ENCODE measurements at places on chromosomes 2 and 18.

DNA sequence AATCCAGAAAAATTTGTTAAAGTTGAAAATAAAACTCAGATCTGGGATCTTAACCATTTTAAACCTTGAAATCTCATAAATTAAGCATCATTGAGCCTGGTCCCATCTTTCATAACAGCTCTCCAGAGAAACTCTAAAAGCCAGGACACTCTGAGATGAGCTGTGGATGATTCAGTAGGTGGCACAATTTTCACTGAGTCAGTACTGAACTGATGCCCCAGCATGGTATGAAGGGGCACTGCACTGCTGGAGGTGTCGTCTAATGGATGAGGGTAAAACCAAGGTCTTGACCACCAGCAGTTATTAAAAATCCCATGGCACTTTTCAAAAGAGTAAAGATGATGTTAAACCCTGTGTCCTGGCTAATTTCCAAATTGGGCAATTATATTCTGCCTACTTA lies 170.6 kb downstream of the FIGN start:
- no peak for DNase-seq

DNA sequence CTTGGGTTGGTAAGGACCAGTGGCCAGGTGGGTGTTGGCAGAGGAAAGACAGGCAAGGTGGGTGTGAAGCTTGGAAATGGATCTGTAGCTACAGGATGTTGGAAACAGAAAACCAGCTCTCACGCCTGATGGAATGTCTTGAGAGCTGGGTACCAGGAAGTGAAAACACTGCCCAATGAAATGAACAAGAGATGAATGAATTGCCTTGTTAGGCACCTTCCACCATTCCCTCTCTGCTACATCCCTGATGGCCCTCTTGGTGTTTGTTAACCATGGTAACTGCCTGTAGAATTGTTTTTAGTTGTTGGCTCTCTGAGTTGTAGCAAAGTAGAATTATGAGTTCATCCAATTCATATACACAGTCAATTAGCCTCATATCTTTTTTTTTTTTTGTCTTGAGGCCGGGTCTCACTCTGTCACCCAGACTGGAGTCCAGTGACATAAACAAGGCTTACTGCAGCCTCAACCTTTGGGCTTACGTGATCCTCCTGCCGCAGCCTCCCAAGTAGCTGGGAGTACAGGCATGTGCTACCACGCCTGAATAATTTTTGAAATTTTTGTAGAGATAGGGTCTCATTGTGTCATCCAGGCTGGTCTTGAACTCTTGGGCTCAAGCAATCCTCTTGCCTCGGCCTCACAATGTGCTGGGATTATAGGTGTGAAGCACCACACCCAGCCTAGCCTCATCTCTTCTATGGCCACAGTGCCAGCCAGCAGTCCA lies 9.5 kb downstream of the KCMF1 start:
- DNase-seq, result no peak

- DNase-seq, result peak; percentile 38
Observed at GRCh38 chr18:60331890-60332289, 40.7 kb downstream of the MC4R start.

DNA sequence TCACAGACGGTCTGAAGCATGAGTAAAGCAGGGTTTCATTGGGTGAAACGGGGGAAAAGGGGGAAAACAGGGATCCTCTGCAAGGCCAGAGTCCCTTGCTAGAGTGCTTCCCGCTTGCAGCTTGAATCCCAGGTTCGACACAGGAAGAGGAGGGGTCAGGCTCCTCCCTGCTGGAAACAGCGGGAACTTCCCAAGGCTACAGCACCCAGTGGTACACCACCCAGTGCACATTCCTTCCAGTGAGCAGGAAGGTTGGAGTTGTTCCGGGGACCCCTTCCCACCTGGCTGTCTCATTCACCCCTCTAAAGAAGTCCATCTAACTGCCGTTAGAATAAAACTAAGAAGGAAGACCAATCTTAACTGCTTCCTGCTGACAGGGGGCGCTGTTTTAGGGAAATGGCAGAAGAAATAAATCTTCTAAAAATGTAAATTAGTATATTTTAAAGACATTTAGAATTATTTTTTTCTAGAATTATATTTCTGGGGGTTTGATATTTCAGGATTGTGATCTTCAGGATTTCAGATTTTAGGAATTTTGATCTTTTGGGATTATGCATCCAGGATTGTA lies 230.9 kb downstream of the RBM43 start:
- no peak for DNase-seq

- no peak for DNase-seq
Observed at GRCh38 chr18:9325716-9326115, 8.9 kb upstream of the TWSG1 start.

DNA sequence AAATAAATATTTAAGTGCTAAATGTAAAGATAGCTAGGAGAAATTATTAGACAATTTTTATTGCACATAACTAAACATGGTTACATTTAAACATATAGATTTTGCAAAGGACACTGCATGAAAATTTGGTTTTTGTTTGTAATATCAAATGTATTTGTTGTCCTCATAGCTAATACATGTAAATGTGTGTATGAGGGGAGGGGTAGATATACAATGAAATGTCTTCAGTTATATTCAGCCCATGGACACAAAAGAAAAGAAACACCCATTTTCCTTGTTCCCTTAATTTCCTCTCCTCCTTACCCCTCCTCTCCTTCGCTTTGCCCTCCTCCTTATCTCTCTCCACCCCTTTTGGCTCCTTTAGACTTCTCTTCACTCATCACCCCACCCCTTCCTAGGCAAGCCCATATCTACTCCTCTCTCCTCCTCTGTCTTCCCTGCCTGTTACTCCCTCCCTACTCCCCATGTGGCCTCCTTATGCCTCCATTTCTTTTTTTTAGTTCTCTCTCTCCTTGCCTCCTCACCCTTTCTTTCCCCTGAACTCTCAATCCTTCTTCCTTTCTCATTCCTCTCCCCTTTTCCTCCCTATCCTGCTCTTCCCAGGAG lies 1.4 kb downstream of the COL3A1 start:
- no peak for DNase-seq

DNA sequence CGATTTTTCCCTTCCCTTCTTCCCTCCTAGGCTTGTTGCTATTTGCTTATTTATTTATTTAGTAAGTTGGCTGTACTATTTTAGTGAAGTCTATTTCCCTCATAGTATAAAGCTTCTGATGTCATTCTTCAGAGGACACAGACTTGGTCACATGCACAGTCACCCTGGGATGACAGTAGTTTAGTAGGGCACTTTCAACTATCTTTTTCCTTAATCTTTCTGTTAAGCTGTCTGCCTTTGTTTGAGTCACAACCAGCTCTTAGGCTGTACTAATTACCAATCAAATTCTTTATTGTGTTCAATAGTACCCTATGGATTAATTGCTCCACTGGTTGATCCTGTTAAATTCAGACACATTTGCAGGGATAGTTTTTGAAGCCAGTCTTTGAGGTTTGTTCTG lies 26.9 kb upstream of the RAB31 start:
- no peak for DNase-seq

DNA sequence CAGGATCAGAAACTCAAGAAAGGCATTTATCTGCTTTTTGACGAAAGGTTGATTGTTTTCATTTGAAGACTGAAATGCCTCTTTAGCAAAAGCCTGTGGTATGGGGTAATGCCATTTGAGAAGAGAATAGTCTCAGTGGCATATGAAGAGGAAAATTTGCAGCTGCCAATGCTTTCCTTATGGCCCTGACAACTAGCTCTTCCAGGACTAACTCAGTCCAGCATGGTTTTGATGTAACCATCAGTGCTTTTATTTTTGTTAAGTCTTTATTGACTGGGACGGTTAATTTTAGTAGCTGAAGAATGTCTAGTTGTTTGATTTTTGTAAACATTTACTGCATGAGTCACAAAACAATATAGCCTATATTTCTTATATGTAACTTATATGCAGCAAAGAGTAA lies 158.4 kb downstream of the LNPK start:
- no peak for DNase-seq

GRCh38 chr18:59737776-59738300 lies 40.6 kb upstream of the CCBE1 start:
- DNase-seq, result no peak

- no peak for DNase-seq
Observed at GRCh38 chr2:26922405-26923188, 47.8 kb upstream of the MAPRE3 start.

- no peak for DNase-seq
Observed at GRCh38 chr2:54977149-54977548, 73.1 kb downstream of the RTN4 start.

- DNase-seq, result no peak
Observed at GRCh38 chr2:46828135-46828438, 87.5 kb downstream of the MCFD2 start.

Data from Peyer's patch (tissue), 4 donors.